ENCODE measurements at places on chromosomes 2 and 18. TPM values are rescaled to one million over a fixed set of nuclear protein-coding genes. Genes with fewer than 3 reads are reported as not detected.

GRCh38 chr2:9018109-9018508, 14.6 kb upstream of the MBOAT2 start:
- no peak for DNase-seq

DNA sequence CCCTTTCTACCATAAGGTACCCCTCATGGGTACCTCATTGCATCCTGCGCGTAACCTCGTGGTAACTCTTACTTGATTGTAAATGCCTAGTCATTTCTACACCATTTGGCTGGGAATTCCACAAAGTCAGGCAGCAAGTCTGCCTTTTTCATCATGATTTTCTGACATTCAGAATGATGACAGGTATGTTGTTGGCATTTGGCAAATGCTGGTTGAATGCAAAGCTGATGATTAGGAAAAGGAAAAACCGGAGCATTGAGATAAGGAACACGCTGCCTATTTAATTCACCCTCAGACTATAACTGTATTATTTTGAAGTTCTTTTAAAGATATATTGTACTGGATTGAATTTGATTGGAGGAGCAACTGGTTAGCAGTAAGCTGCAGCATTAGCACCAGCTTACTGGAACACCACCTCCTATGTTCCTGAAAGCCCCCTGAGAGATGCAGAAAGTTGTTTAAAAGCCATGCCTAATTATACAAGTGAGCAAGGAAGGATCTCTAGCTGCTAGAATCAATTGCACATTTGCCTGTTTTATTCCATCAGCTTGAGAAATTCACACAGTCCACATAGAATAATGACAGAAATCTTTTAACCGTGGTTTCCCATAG, 520.1 kb downstream of the LRP1B start:
- no peak for DNase-seq

- no peak for DNase-seq
Measured at GRCh38 chr2:168323529-168324021, 76.2 kb upstream of the STK39 start.

SERPINB8 gene
- 7.5 TPM for total RNA-seq
